Mucosa of descending colon (tissue), 3 donors: ENCODE measurements at places on chromosomes 1 and 21. TPM values are rescaled to one million over a fixed set of nuclear protein-coding genes. Genes with fewer than 3 reads are reported as not detected.

FAM167B gene
- 3.4 TPM for total RNA-seq

DNA sequence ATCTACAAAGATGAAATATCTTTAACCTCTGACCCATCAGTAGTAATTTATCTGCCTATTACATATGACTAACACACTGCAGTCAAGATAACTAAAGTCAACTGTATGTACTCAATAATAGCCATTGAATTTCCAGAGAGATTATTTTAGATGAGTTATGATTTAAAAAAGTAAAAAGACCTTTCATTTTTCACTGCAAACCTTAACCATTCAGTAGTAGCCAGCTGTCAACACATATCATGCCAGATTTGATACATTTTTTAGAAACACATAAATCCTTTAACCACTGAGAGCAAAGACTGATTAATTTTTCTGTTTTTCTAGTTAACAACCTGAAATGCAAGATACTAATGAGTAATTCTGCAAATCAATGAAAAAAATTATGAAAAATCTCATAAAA, 31.0 kb downstream of the PALMD start:
- no peak for DNase-seq

DNA sequence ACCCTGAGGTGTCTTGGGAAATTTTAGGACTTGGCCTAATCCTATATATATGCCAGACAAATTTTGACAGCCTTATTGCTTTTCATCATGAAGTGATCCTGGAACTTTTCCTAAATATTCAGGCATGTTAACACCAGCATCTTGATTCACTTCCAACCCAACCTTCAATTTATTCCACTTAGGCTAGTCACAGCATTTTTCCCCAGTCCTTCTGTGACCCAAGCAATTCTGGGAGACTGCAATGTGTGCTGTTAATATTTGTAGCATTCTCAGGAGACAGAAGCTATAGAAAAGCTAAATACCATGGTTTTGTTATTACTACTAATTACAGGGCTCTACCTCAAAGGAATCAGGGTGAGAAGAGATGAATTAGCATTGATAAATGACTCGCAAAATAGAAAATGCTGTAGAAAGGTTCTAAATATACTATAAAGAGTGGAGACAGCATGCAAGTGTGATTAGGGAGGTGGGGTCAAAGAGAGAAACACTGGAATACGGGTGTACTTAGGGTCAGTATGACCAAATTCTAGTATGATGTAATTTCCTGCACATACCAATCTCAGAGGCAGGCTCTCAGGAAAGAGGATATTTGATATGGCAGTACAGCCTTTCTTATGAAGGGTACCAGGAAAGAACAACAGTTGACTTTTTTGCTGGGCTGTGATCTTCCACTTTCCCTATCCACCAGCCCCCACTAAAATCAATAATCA, 29.1 kb downstream of the PRRX1 start:
- DNase-seq, result no peak

GRCh38 chr1:64986903-64987871, 20.8 kb upstream of the JAK1 start:
- DNase-seq, result no peak

- no peak for DNase-seq
Measured at GRCh38 chr1:223715604-223716172, 3.3 kb downstream of the CAPN2 start.

GRCh38 chr21:42925114-42925926, at the start of gene ERVH48-1:
Gene ERVH48-1 (minus strand): TSS chr21:42925630. CDS start chr21:42919006, 6,624 bp downstream.
- DNase-seq, result no peak

- DNase-seq, result no peak
Measured at GRCh38 chr1:161910604-161911003, 113.1 kb downstream of the OLFML2B start.

ILDR2 gene
- total RNA-seq, result 0.52 TPM

GRCh38 chr1:29542548-29542947, 306.2 kb downstream of the PTPRU start:
- no peak for DNase-seq

- DNase-seq, result no peak
Measured at GRCh38 chr21:45156459-45156858, 82.1 kb downstream of the ADARB1 start.

- DNase-seq, result no peak
Measured at GRCh38 chr1:116819081-116819480, 64.9 kb downstream of the CD2 start.

DNA sequence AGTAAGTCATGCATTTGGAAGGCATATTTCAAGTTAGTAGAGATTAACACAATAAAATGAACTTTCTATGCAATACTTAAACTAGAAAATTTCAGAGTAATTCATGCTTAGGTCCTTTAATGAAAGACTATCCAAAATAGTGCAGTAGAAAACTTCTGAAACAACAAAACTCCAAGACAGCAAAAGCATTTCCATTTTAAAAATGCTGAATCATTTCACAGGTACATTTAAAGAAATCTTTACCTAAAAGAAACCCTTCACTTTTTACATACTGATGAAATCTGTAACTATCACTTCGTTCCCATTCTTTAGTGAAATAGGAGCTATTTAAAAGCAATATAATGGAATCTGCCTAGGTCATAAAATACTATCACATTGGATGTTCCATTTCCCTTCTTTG, 17.5 kb downstream of the CSDE1 start:
- DNase-seq, result no peak
